LHCN-M2 (cell line): ENCODE measurements at places on chromosomes 12 and 14.

GRCh38 chr14:33986804-33987203 lies 35.9 kb upstream of the EGLN3 start:
- DNase-seq: peak; percentile 84

- peak; percentile 60 for DNase-seq
Measured at GRCh38 chr12:90816353-90817089, 138.5 kb downstream of the CCER1 start.

DNA sequence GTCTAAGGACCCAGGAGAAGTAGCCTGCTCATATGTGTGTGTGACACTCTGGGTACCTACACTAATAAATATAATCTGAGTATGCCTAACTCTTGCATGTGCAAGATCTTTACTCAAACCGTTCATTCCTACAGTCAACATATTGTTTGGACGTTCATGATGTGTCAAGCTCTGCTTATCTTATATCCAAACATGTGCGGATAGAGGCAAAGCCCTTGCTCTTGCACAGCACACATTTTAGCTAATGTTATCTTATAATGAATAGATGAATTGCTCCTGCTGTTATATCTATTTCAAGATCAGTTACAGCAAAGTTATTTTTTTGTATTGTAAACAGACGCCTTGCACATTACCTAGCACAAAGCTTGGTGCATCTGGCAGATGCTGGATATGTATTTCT lies 228.4 kb upstream of the FLRT2 start:
- DNase-seq: no peak

GRCh38 chr14:30020687-30021086 lies 93.0 kb upstream of the PRKD1 start:
- no peak for DNase-seq

DNA sequence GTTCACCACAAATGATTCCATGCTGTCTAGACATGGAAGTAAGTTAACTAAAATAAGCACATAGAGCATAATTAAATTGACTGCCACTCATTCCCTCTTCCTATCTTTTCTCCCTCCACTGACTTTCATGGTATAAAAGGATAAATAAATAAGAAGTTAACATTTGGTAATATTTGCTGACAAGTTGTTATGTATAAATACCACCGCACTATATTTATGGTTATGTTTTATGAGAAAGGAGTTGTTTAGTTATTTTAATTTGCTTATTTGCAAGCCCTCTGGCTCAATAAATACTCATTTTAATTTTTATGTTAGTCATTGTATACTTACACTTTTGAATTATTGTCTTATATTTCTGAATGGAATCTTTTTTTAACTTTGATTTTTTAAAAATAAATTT lies 113.5 kb downstream of the MIPOL1 start:
- DNase-seq: no peak

- DNase-seq: no peak
Measured at GRCh38 chr14:33165144-33165925, 226.7 kb downstream of the NPAS3 start.
